ENCODE measurements at places on chromosomes 5 and 9. TPM values are rescaled to one million over a fixed set of nuclear protein-coding genes. Genes with fewer than 3 reads are reported as not detected.

The WDR31 gene
- total RNA-seq: 1.9 TPM

The ANKDD1B gene
- 0.21 TPM for total RNA-seq

The HSPA5 gene
- total RNA-seq: 59.3 TPM

The LCN12 gene
- total RNA-seq: not detected

The PROB1 gene
- 0.47 TPM for total RNA-seq

The PRDM9 gene
- not detected for total RNA-seq

The C5orf58 gene
- total RNA-seq: 0.19 TPM

The CACFD1 gene
- total RNA-seq: 10.6 TPM

DNA sequence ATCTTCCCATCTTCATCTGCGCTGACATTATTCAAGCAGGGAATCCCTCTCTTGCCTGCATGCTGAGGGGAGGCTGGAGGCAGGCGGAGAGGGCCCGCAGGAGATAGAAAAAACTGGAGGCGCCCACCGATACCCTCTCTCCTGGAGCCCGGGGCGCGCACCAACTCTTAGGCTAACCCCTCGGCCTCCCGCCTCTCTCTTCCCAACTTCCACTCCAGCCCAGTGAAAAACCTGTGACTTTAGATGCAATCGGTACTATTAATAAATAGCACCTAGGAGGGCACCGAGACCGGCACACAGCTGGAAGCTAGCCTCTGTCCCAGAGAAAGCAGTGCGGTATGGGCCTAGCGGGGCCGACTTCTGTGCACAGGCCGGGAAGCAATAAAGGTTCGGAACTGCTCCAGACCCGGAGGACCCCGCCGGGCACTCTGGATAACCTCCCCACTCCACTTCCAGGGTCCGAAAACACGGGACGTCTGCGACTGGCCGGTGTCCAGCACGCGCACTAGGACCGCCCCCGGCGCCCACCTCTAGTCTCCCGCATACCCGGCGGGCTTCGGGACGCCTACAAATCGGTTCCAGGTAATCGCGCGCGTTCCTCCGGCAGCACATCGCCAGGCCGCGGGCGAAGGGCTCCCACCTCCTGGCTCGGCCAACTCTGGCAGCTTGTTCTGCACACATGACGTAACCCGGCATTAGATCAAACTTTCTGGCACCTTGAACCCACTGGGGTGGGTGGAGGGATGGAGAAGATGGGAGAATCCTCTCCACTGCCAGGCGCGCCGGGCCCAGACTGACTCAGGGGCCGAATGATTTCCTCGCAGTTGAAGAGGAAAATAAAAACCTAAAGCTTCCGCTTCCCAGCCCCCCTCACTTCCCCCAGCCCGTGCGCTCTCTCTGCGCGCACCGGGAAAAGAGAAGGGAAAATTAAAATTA, 1.4 kb downstream of the EFNA5 start:
- peak; percentile 32 for DNase-seq

DNA sequence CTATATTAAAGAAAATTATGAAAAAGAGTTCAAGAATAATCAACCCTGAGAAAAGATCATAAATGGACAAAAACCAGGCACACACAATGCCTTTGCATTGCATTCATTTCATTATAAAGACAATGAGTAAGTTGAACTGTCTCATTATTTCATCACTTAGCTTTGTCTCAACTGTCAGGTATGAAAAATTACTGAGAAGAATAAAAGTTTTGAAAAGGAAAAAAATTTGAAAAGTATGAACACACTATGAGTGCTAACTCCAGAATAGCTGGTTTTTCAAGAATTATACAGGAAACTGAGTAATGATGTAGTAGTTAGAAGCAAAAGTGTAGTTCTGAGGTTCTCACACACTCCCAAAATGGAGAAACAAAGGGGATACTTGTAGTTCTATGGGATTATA, 16.3 kb upstream of the ANXA1 start:
- no peak for DNase-seq

DNA sequence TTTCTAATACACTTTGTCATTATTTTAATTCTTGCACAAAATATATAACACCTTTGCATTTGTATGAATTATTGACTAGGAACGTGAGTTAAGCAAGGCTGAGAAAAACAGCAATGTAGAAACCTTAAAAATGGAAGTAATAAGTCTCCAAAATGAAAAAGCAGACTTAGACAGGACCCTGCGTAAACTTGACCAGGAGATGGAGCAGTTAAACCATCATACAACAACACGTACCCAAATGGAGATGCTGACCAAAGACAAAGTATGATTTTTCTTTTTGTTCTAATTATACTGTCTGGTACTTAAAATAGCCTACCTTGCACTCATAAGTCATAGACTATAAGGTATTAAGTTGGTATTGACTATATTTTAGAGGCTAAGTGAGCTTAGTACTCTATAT, 34.4 kb downstream of the RAD50 start:
- no peak for DNase-seq

GRCh38 chr5:62569470-62569869, 9.1 kb upstream of the LRRC70 start:
- DNase-seq: no peak

- DNase-seq: no peak
Observed at GRCh38 chr9:104319685-104320084, 184.4 kb upstream of the OR13F1 start.

DNA sequence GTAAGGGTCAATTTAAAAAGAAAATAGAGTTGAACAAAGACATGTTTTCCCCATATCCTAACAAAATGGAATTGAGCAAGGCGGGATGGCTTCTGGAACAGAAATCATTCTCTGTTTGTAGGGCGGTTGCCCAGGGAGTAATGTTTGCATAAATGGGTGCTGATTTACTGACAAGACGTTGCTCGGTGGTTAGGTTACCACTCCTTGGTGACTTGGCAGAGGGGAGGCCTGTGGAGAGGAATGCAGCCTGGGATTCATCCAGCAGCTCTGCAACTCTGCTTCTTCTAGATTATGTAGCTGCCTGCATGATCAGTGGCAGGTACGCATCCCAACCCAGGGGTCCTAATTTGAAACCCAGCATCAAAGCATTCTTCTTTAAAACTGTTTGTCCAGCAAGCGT, 200.2 kb downstream of the CFAP90 start:
- DNase-seq: no peak

- no peak for DNase-seq
Observed at GRCh38 chr5:43560128-43560527, 3.3 kb upstream of the PAIP1 start.

DNA sequence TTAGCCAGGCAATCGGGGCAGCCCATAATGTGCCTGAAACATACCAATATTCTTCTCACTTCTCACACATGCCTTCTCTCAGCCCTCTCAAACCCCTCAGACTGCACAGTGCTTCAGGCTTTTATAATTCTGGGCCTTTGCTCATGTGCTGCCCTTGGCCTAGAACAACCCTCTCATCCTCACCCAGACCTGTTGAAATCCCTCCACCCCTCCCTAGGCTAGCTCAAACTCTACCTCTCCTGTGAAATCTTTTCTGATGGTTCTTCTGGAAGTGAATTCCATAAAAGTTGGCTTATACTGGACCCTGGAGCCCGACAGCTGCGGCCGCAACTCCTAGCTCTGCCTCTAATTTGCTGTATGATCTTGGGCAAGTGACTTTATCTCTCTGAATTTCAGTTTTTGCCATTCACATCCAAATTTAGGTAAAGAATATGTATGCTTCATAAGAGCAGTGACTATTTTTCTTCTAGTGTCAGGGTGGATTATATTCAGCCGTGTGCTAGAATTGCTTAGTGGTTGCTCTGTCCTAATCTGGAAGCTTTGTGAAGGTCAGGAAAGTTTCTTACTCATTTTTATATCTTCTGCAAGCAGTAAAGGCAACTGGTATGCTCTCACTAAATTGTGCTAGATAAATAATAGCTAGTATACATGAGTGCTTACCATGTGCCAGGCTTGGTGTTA, 221.4 kb downstream of the MAPKAP1 start:
- DNase-seq: no peak

- no peak for DNase-seq
Observed at GRCh38 chr5:112532654-112533360, 113.7 kb upstream of the EPB41L4A start.

Measured in lower leg skin (tissue), 4 donors.